ENCODE measurements at places on chromosomes 16 and 17. TPM values are rescaled to one million over a fixed set of nuclear protein-coding genes. Genes with fewer than 3 reads are reported as not detected.

GRCh38 chr16:67161595-67162058, 1.9 kb downstream of the FBXL8 start:
- no peak for DNase-seq

- DNase-seq = peak; percentile 28
Measured at GRCh38 chr16:64356267-64356666, 765.6 kb downstream of the CDH11 start.

DNA sequence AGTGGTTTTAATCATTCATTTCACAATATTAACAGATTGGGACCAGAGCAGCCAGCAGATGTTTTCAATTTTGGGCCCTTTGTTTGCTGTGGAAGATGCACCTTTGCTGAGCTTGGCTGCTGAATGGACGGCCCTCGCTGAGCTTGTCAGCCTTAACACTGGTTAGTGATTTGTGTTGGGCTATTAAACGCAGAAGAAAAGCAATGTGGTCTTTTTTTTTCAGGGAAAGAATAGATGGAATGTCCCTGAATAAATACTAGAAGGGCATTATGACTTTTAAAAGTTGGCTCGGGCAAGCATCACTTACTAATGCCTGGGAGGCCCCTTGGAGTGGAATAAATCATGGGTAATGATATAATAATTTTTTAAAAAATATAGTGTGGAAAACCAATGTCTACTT, 297.0 kb downstream of the MAP2K6 start:
- DNase-seq = no peak

DNA sequence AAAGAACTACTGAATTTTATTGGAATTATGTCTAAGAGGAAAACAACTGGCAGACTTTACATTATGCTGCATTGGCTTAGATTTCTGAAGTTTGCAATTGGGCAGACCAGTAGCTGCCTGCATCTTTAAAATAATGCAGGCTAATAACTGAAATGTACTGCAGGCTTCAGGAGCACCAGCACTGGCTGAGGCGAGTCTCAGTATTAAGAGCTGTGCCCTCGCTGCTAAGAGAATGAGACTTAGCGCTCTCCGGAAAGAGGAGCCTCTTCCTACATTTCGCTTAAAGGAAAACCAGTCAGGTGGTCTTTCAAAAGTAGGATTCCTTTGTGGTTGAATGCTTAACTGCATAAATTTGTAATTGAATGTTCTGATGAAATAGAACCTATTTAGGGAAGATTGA, 885 bp downstream of the CNTNAP4 start:
- DNase-seq = peak; percentile 78

GRCh38 chr17:77382356-77382911, 241.7 kb downstream of the SEC14L1 start:
- no peak for DNase-seq

DNA sequence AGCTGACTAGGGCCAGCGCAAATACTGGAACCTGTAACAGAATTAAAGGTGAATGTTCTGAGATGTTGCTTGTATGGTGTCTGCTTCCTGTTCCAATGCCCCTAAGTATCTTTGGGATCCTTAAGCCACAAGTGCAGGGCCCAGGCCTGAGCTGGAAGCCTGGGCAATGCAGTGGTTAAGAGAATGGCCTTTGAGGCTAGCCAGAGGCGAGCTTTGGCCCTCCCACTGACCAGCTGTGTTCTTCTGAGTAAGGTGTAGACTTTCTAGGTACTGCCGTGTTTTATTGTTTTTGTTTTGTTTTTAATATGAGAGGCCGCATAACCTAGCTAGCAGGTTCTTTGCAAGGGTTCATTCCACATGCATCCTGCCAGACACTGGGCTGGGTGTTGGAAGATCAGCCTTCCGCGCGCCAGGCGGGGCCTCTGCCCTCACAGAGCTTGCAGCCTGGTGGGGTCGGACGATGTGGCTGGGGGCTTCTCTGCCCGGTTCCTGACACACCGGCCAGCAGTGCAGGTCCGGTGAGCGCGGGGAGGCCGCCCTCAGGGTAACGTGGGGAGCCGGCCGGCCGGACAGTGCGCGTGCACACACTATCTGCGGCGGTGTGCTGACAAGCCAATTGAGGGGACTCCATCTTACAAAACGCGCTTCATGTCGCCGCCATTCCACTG, 551 bp upstream of the MLX start:
- DNase-seq = no peak

- no peak for DNase-seq
Measured at GRCh38 chr17:44352828-44353671, 7.9 kb downstream of the GRN start.

DNA sequence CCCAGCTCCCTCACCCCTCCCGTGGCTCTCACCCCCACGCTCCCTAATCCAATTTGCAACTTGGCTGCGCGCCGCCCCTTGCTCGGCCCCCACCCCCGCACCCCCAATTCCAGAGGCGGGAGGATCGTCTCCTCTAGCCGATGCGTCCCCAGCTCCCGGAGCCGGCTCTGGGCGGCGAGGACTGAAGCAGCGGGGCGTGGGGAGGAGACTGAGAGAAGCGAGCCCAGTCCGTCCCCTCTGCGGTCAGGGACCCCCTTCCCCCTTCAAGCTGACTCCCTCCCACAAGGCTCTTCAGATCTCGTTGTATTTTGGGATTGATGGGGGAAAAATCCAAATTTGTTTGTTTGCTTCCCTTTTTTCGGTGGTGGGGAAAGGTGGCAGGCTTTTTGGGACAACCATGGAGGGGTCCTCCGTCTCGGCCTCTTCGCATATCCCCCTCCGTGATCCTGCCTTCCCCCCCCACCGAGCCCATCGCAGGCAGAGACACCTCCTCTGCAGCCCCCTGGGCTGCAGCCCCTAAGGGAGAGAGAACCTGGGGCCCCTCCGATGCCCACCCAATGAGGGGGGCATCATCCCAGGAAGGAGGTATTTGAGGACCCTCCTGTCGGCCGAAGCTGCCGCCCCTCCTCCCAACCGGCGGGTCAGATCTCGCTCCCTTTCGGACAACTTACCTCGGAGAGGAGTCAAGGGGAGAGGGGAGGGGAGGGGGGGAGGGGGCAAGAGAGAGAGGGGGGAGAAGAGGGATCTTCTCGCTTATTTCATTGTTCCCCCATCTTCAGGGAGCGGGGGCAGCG, 466 bp downstream of the NEUROD2 start:
- DNase-seq = no peak

GRCh38 chr17:73770115-73770848, 126.0 kb upstream of the SDK2 start:
- peak; percentile 71 for DNase-seq

DNA sequence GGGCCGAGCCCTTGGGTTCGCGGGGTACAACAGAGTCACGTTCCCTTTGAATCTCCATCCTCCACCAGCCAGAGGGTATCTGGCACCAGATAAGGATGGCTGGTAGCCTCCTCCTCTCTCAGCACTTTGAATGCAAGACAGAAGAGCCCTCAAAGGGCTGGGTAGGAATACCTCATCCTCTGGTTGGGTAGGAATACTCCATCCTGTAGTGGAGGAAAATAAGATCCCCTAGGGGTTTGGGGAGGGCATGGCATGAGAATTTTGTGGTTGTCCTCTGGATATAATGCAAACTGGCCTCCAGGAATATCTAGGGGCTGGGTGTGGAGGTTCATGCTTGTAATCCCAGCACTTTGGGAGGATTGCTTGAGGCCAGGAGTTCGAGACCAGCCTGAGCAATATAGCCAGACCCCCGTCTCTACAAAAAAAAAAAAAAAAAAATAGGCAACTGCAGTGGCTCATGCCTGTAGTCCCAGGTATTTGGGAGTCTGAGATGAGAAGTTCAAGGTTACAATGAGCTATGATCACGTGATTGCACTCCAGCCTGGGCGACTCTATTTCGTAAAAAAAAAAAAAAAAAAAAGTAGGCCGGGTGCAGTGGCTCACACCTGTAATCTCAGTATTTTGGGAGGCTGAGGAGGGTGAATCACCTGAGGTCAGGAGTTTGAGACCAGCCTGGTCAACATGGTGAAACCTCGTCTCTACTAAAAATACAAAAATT, 2.7 kb downstream of the IGFBP4 start:
- no peak for DNase-seq

DNA sequence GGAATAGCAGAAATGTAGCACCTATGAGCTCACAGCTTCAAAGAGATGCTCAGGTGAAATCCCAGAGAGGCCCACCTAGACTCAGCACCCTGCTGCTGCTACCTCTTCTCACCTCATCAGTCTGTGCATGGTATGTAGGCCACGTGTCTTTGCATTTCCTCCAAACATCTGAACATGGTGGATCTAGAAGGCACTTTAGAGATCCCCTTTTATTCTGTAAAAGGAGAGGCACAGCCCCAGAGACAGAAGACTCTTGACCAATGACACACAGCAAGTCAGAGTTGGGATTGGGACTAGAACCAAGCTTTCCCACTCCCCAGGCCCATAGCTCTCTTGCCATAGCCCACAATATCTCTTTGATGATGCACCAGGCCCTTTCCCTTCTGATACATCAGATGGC, 19.4 kb upstream of the NKD1 start:
- DNase-seq = no peak

- DNase-seq = no peak
Measured at GRCh38 chr17:56756536-56756935, 77.2 kb downstream of the C17orf67 start.

DNA sequence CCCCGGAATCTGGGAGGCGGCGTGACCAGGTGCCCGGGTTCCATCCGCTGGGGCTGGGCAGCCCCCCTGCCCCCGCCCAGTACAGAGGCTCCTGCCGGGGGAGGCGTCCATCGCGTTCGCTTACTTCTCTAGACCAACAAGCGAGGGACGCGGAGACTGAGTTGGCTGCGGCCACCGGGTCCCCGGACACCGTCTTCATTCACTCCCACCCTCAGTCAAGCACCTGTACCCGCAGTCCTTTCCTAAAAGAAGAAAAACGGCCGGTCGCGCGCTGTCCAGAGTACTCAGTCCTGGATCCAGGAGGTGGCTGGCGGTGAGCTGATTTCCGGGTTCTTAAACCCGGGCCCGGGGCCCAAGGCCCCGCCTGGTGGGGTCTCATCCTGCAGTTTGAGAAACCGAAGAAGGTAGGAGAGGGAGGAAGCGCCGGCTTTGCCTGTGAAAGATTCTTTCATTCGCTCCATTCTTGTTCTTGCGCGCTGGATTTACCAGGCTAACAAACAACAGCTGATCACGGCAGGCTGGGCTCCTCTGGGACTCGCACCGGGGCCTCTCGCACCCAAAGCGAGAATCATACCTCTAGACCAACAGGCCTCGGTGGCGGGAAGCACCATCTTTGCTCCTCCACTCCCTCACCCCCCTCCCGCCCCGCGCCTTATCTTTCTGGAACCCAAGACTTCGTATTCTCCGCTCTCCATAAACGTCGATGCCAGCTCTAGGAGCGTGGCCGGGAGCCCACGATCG, 17.4 kb upstream of the OR1F1 start:
- DNase-seq = no peak

DNA sequence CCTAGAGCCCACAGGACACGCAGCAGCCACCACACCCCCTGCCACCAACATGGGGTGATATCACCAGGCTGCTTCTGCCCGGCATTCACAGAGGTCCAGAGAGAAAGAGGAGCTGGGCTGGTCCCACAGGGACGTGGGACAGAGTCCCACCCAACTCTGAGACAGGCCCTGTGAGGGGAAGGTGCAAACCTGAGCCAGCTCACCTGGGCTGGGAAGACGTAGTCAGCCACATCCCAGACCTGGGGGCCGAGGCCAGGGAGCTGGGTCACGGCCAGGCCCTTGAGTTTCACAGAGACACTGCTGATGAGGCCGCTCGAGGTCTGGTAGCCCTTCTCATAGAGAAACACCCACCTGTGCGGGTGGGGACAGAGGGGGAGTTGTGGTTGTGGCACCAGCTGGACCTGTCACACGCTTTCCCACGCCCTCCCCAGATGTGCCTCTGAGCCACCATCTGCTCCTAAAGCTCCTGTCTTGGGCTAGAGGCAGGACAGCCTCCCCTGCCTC, 11.2 kb downstream of the P2RX1 start:
- DNase-seq = no peak

DNA sequence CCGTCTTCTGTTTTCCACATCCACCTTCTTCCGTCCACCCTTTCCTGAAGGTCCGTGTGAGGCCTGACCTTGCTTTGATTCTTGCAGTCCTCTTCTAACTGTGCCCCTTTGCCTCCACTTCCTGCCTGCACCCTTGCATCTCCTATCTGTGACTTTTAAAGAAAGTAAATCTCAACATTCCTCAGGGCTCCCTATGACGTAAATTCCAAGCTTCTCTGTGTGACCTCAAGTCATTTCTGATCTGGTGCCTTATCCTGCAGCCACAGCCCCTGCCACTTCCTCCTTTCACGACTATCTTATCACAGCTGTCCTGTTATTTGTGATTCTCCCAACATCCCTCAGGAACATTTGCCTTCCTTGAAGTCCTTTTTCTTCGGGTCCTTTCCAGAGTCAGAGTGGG, 520.5 kb downstream of the CDH13 start:
- no peak for DNase-seq

DNA sequence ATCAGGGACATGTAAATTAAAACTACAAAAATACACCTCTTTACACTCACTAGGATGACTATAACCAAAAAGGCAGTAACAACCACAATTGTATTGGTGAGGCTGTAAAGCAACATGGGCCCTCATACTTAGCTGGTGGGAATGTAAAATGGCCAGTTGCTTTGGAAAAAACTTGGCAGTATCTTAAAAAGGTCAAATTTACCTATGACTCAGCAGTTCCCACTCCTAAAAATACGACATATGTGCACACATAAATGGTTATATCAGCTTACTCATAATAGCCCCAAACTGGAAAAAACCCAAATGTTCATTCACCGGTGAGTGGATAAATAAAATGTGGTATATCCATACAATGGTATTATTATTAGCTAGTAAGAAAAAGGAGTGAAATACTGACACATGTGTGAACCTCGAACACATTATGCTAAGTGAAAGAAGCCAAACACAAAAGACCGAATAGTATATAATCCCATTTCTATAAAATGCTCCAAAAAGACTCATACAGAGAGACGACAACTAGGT, 391.4 kb downstream of the NPIPA8 start:
- no peak for DNase-seq

DNA sequence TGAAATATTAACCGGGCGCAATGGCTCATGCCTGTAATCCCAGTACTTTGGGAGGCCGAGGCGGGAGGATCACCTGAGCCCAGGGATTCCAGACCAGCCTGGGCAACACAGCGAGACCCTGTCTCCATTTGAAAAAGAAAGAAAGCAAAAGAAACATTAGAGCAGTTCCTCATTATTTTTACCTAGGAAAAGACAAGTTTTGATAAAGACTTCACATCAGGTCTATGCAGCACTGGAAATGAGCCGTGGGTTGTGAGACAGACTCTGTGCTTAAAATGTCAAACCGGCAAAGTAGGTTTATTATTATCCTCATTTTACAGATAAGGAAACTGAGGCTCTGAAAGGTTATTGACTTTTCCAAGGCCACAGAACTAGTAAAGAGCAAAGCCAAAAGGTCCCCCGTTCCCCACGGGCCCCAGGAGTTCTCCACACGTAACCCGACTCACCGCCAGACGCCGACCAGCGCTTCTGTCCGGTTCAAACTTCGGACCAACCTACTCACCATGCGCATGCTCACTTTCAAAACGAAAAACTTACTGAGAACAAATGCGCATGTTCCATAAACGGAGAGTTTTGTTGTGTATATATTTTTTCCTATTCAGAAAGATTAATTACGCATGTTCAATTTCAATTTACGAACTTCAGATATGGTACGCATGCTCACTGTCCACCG, 356 bp downstream of the TUBD1 start:
- DNase-seq = no peak

The ALOXE3 gene
- 0.22 TPM for polyA plus RNA-seq

The IL17C gene
- polyA plus RNA-seq = not detected

The CDH1 gene
- polyA plus RNA-seq = 148 TPM

The DYNLRB2 gene
- 7.0 TPM for polyA plus RNA-seq

The RNPS1 gene
- 315 TPM for polyA plus RNA-seq

The CNGB1 gene
- 17.1 TPM for polyA plus RNA-seq

All from brain (organoid and tissue), 16 donors.